Endothelial cell (in vitro differentiated cells): ENCODE measurements at places on chromosomes 7 and 10.
A peak's percentile ranks its signal among the peaks of the same experiment; 100 is the strongest.

GRCh38 chr10:99913831-99914235 is 95.9 kb downstream of the DNMBP start:
- DNase-seq = peak; percentile 54

DNA sequence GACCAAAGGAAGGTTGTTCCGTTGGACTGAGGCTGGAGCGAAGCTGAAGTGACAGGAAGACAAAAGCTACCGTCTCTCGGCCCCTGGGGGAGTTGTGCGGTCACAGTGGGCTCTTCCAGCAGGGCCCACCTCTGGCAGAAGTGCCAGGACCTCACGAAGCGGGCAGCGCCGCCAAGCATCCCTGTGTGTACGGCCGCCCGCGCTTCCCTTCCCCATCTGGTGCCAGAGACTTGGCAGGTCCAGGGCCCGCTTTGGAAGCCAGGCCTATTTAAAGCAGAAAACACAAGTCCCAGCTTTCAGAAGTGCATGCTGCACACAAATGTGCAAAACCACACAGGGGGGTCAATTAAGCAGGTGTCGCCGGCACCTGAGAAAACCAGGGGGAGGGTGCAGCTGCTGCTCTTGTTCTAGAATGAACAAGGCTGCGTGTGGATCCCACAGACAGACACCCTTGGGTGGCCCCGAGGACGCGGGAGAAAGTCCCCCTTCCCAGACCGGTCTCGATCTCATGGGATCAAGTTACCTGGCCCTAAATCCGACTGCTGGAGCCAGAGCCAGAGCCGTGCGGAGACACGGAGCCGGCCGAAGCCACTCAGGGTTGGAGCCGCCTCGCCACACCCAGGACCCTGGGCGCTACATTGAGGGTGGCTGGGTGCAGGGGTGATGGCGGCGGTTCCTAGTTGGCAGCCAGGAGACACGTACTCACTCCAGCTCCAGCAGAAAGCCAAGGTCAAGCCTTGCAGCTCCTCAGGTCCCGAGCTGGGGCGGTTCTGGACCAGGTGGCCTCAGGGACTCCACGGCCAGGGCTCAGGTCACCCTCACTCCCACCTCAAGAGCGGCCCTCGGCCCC is 51.8 kb upstream of the PPP2R2D start:
- DNase-seq = no peak

GRCh38 chr10:128814024-128814423 is 653.0 kb upstream of the MGMT start:
- no peak for DNase-seq

DNA sequence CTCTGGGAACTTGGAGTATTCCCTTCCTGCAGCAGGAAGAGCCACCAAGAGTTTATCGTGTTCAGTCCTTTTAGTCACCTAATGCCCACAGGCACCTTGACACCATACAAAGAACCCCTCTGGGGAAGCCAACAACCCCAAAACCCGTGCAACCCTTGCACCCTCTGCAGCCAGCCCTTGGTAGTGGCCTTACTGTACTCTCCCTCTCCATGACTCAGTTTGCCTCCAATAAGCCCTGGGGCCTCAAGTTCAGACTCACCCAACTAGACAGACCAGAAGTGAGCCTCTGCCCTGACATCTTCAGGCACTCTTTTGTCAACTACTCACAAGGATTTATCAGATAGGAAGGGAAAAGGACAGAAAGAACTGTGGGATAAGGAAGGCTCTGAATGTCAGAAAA is 30.9 kb downstream of the KCNMA1 start:
- no peak for DNase-seq

GRCh38 chr7:69620063-69620462 is 21.8 kb downstream of the AUTS2 start:
- DNase-seq = no peak

DNA sequence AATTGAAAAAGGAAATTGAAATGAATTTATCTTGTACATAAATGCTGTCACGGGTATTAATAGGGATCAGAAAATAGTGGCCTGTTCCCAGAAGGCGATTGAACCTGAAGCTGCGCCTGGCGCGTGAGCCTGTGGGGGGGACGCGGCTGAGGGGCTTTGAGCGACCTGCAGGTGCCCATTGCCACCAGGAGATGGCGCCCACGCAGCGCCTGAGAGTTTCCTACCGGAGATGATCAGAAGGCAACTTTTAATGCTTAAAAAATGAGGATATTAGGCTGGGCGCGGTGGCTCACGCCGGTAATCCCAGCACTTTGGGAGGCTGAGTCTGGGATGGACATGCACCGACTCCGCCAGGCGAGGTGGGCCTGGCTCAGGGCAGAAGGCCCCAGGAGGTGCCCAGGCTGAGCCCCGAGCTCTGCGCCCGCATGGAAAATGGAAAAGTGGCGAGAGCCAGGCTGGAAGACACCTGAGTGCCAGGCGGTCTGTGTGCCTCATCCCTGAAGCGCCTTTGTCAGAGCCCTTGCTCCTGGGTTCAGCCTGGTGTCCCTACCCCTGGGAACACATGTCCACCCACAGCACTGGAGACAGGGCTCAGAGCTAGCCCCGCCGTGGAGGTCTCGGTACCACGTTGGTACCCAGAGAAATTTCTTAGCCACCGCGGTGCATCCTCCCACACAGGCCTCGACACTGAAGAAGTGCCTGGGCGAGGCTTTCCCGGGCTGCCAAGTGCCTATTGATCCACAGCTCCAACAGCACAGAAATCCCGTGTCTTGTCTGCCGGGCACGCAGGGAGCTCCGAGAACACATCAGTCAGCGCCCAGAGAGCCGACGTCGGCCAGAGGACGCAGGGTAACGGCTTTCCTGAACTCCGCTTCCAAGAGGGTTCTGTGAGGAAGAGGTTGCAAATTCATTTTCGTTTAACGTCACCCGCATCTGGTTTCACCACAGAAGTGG is 117.4 kb downstream of the INPP5A start:
- DNase-seq = peak; percentile 81

DNA sequence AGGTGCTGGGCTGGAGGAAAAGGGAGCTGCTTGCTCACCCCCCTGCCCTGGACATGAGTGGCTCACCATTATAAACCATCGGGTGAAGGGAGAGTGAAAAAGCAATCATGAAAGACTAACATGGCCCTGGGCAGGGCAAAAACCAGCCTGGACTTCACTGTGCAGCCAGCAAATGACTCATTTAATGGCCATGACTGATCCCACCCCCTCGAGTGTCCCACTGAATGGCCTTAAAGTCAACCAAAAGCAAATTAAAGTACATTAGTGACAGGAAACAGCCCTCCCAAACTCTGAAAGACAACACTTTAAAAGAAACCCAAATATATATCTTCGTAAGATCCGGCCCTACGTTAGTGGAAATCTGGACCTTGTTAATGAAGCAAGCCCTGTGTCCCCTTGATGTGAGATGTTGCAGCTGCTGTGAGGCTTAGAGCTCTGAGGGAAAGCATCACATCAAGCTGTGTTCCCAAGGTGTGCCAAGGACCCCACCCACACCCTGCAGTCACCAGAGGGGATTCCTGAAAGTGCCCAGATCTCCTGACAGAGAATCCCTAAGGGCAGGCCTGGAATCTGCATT is 31.2 kb downstream of the ADCYAP1R1 start:
- no peak for DNase-seq

GRCh38 chr7:44796034-44796503 is 412 bp upstream of the PPIA start:
- peak; percentile 71 for DNase-seq

- no peak for DNase-seq
Observed at GRCh38 chr10:88598055-88598454, 11.5 kb downstream of the LIPJ start.

DNA sequence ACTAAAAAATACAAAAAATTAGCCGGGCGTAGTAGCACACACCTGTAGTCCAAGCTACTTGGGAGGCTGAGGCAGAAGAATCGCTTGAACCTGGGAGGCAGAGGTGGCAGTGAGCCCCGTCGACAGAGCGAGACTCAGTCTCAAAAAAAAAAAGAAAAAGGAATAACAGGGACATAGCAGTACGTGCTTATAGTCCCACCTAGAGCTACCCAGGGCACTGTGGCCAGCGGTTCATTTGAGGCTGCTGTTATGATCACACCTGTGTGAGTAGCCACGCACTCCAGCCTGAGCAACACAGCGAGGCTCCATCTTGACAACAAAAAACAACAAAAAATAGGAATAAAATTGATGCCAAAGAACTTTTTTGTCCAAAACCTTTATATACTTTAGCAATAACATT is 17.1 kb downstream of the WAPL start:
- no peak for DNase-seq

DNA sequence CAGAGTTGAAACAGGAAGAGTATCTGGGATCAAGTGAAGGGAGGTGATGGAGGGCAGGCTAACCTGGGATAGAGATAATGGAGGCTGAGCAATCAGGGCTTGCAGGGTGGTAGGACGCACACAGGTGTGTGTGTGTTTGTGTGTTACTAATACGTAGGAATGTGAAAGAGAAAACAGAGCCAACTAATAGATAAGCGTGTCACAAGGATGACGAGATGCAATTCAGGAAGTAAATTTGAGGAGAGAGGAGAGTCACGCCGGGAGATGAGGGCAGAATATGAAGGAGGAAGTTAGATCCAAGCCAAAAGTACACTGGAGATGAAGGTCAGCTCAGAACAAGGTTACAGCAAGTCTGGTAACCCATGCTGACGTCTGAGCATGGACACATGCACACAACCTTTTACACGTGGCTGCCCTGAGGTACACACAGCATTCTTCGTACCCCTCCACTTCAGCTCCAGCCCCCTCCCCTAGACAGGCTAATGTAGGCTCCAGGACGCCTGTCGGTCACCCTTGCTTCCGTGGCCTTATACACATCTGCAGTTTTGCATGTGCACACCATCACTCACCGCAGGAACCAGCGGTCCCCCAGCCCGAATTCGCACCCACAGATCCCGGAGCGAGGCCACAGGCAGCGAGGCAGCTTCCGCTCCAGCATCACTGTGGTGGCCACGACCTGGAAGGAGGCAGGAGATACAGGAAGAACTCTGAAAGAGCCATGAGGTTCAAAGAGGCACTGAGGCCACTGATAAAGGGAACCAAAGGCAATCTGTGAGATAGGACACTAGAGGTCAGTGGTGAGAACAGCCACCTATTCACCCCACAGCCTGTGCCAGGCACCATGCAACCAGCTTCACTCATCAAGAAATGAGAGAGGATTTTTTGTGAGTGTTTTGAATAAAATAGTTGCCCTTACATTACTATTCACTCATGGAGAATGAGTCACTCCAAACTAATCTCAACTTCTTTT is 23.7 kb upstream of the TRPV6 start:
- peak; percentile 12 for DNase-seq

DNA sequence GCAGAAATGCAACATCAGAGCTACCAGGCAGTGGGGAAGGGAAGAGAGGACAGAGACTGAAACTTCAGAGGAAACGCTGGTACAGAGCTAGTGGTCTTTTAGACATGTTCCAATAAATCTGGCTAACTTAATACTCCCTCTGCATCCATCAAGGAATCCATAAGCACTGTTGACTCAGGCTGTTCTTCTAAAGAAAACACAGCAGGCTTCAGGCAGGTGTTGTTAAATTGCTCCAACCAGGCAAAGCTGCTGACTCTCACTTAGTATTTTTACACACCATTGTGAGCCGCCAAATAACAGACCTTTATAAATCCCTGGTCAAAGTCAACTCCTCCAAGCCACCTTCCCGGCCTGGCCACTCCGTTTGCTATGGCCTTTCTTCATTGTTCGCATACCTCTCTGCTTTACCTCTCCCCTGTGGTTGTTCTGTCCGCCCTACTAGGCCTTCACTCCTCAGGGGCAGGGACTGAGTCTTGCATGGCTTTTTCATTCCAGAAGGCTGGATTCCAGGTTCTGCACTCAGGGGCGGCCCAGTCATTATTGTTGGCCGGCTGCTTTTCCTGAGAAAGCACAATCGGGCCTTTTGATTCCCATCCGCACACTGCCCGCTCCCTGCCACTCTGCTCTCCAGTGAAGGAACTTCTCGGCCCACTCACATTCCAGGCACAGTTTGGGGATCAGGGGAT is 18.4 kb downstream of the CREB3L2 start:
- no peak for DNase-seq

- no peak for DNase-seq
Observed at GRCh38 chr10:19325581-19325980, 277.0 kb downstream of the MALRD1 start.

GRCh38 chr7:44911911-44912310 is 26.6 kb upstream of the PURB start:
- no peak for DNase-seq

DNA sequence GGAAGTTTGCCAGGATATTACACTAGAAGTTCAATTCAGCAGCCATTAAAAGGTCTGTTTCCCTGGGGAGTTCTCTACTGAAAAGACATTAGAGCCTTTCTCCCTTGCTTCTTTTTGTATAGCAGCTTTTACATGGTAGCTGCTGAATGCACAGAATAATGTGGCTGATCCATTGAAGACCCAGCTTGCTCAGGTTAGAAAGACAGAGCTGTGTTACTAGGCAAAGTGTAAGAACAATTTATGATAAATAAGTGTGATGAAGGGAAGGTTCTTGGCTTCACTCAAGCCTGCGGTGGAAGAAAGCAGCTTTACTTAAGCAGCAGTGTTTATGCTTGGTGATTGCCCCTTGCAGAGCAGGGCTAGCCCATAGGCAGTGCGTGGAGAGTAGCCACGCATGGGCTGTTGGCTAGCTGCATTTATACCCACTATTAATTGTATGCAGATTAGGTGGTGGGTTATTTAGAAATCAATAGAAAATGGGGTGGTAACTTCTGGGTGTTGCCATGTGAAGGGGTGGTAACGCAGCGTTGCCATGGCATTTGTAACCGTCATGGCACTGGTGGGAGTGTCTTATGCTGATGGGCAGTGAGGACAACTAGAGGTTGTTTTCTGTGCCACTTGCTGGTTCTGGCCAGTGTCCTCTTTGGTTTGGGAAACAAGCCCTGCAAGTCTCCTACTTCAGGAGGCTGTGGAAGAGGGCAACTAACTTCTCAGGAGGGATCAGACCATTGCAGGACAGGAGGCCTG is 942.9 kb downstream of the NRG3 start:
- DNase-seq = no peak
